ENCODE measurements at places on chromosomes 3 and 15.

GRCh38 chr3:70342149-70342548 is 29.7 kb upstream of the MDFIC2 start:
- DNase-seq = no peak

- no peak for DNase-seq
Observed at GRCh38 chr15:42203891-42204290, 4.2 kb downstream of the VPS39 start.

GRCh38 chr3:197399486-197399885 is 101.1 kb upstream of the DLG1 start:
- DNase-seq = no peak

GRCh38 chr15:67892559-67893377 is 52.9 kb upstream of the RNU6-1 start:
- no peak for DNase-seq

- no peak for DNase-seq
Observed at GRCh38 chr3:41768363-41768762, 193.5 kb downstream of the ULK4 start.

GRCh38 chr15:57079446-57079845 is 161.0 kb downstream of the TCF12 start:
- no peak for DNase-seq

DNA sequence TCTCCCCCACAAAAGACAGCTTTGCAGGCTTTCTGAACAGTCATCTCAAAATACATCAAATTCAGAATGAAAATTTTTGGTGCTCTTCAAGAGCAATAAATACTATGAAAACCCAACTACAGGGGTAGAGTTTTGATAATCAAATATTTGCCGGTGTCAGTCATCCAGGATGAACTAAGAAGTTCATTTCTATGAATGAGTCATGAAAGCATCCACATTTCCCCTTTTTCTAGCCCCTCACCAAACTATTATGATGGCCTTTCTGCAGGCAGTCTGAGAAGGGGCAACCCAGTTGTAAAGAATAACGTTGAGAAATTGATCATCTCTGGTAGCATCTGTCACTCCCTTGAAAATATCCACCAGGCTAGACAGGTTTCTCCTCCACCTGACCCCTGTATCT is 3.1 kb upstream of the LPCAT4 start:
- DNase-seq = no peak

GRCh38 chr3:16084887-16085286 is 89.6 kb upstream of the GALNT15 start:
- no peak for DNase-seq

DNA sequence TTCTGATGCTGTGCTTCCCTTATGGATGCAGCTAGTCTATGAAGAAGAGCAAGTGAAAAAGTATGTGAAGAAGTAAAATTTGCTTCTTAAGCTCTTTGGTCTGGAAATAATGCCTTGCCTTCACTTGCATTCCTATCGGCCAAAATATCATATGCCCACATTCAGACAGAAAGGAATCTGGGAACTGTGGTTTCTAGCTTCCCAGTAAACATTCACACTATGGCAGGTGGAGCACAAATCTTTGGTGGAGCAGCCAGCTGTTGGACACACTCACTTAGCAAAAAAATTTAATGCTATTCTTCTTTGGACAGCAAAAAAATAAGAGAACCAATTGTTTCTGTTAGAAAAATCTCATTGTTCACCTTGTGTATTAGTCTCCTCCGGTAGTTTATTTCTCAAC is 12.3 kb upstream of the COL6A6 start:
- no peak for DNase-seq

DNA sequence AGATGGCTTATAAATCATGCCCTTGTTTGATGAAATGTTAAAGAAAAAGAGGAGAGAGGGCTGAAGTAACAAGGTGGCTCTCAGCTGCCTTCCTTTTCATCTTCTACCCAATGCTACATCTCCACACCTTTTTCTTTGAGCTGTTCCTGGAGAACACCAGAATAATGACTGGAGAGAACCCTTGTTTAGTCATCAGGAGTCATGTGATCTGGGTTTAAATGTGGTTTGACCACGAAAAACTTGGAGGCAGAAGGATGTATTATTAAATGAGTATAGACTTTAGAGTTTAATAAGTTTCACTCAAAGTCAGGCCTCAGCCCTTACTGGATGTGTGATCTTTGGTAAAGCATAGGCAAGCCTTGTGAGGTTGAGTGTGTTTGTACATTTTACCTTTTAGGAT is 230.3 kb upstream of the TBL1XR1 start:
- no peak for DNase-seq

- no peak for DNase-seq
Observed at GRCh38 chr3:118805007-118805406, 229.6 kb downstream of the IGSF11 start.

GRCh38 chr3:160538895-160539294 is 26.5 kb downstream of the KPNA4 start:
- no peak for DNase-seq

GRCh38 chr15:50476143-50476542 is 51.9 kb downstream of the USP8 start:
- no peak for DNase-seq

GRCh38 chr3:45341876-45342275 is 46.5 kb upstream of the LARS2 start:
- DNase-seq = no peak

GRCh38 chr3:142459929-142460328 is 12.1 kb upstream of the XRN1 start:
- no peak for DNase-seq

- DNase-seq = no peak
Observed at GRCh38 chr3:129567176-129567705, 24.3 kb downstream of the H1-8 start.

GRCh38 chr3:146345900-146346299 is 95.0 kb upstream of the PLSCR4 start:
- no peak for DNase-seq

GRCh38 chr3:42080453-42080872 is 10.7 kb upstream of the TRAK1 start:
- no peak for DNase-seq

- no peak for DNase-seq
Observed at GRCh38 chr3:142273501-142273900, 48.1 kb upstream of the GK5 start.

- no peak for DNase-seq
Observed at GRCh38 chr3:106197532-106198194, 328.9 kb upstream of the CBLB start.

- DNase-seq = no peak
Observed at GRCh38 chr3:14814411-14814871, 4.3 kb upstream of the FGD5 start.

DNA sequence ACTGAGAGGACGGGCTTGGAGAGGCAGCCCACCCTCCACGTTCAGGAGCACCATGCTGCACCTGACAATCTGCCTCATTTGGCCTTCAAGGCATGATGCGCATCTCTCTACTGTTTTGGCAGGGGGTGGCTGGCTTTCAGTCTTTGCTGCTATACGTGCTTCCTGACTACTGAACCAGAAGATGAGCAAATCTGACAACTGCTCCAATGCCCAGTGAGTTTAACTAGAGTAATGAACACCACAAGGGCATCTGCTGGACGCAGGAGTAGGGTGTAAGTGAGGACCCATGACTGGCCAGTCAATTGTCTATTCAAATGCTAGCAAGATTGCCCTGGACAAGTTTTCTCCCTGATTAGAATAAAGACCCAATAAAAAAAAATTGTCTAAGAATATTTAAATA is 335.7 kb downstream of the MAGI1 start:
- no peak for DNase-seq

- DNase-seq = no peak
Observed at GRCh38 chr3:46925585-46925934, 48.0 kb downstream of the PTH1R start.

DNA sequence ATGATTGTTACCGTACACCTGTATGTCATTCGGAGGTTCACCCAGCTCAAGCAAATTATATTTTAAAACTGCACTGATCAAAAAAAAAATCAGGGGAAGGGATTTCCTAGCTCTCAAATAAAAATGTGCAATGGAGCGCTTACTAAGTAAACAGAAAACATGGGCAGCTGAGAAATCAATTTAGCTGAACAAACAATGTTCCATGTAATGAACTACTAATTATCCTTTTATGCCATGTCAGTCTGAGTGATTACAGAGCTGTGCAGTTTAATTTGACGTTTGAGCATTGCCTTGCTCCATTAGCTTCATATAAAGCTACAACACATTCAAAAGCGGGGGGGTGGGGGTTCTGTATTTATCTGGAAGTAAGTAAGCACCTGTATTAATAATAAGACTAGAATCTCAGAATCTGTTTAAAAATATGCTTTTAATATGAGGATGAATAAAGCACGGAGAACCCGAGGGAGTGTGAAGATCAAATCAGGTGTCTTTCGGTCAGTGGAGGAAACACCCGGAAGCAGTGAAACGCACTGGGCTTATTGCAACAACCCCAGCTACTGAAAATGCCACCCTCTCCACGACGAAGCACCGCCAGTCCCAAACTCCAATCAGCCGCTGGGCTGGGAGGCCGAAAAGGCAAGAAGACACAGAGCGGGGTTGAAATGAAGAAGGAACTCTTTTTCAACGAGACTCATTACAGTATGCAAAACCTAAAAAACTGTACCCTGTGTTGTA is 196.5 kb upstream of the ATP11B start:
- DNase-seq = no peak

DNA sequence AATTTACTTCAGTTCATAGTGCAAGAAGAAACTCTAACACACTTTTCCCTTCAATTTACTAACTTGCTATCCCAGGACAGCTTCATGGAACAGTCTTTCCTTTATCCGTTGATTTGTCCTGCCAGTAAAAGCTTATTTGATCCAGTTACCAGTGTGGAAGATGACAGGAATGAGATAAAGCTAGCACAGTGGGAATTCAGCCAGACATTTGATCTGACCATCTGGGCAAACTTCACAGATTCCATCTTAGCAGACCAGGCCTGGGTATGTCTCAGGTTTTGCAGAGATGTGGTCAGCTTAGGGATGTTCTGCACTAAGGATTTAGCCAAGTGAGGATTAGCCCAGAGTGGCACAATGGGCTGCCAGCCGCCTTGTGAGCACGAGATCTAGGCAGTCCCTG is 19.7 kb downstream of the CEMIP start:
- DNase-seq = no peak

- DNase-seq = no peak
Observed at GRCh38 chr3:119588112-119588511, 8.8 kb downstream of the ADPRH start.

DNA sequence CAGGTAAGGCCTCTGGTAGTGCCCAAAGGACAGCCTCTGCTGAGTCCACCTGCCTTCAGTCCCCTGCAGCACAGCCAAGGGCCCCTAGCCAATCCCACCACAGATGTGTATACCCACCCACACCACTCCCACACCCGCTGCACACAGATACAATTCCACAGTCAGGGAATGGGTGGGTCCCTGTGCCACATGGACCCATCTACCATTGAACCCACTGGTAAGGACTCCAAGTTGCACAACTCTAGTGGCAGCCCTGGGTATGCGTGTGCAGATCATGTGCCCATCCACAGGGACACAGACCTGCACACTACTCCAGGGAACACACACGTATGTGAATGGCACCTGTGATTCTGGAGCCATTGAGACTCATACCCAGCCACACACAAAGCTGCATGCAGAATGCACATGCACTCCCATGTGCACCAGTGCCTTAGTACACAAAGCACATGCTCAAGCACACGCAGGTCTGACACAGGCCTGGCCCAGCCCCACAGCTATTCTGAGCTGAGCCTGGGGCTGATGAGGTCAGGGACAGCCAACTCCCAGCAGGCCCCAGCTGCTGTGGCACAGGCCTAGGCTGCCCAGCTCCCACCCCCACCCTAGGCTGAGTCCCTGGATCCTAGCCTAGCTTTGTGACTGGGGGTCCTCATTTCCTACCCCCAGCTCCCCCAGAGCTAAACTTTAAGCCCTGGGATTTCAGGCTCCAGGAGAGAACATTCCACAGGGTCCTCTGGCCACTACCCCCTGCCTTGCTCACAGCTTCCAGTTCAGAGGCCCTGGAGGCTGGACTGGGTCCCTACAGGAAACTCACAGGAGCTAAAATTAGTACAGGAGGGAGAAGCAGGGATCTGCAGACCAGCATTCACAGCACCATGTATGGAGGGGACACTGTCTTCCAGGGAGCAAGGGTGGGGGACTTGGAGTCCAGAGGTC is 2.7 kb upstream of the ALS2CL start:
- DNase-seq = no peak

- no peak for DNase-seq
Observed at GRCh38 chr15:38638811-38639210, 74.2 kb upstream of the RASGRP1 start.

DNA sequence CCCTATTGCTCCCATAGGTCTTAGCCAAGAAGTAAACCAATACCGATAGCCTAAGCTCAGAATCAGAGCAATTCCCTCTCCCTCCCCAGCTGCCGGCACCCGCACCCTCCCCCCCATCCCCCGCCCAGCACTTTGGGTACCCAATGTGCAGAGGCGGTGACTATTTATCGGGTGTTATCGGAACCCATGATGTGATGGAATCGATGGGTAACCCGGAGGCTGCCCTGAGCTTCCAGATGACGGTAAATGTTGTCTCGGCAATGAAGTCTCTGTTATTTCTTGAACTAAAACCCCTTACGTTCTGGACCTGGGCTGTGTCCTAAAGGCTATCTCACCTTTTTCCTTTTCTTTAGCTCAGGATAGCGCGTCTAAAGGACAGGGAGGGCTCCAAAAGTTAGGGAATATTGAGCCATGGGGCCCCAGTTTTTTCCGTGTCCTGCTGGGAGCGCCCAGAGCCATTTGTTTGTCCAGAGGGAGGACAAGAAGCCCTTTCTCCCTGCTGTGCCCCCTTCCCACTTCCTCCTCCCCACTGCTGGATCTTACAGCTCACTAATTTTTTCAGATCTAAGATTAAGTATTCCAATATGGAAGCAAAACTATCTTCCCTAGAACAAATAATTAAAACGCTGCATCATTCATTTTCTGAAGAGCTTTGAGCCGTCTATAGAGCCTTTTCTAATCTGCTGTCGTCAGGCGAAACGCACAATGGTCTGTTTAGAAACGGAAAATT is 1.5 kb downstream of the SLITRK3 start:
- no peak for DNase-seq

- no peak for DNase-seq
Observed at GRCh38 chr3:46098319-46098761, 71.1 kb upstream of the XCR1 start.

GRCh38 chr3:60829058-60829457 is 422.2 kb downstream of the FHIT start:
- DNase-seq = no peak

- DNase-seq = no peak
Observed at GRCh38 chr3:161644891-161645635, 148.5 kb downstream of the OTOL1 start.

DNA sequence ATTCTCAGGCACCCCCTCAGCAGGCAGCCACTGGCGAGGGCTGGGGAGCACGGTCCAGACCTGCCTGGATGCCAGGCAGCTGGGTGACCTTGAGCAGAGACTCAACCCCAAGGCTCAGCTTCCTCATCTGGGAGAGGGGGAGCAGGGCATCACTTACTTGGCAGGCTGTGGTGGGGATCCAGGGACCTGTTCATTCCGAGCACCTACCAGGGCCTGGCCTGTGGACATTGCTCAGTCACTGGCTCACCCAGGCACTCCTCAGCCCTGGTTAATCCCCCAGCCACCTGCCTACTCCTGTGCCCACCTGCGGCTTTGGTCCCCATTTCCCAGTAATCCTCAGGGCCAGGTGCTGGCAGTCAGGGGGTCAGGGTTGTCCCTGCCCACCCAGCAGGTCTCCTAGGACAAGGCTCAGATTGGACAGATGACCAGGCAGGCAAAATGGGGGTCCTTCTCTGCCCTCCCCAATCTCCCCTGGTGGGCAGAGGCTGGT is 9.3 kb upstream of the RPL29 start:
- DNase-seq = no peak

Measured in AG09319 (cell line).